Activated naive CD8-positive, alpha-beta T cell treated with anti-CD3 and anti-CD28 coated beads, Interleukin-2, amount 50 U/mL, for 24 hours (primary cell): ENCODE measurements at places on chromosomes 13 and 19.
A peak's percentile ranks its signal among the peaks of the same experiment; 100 is the strongest.

GRCh38 chr19:46297700-46298478 is 1.0 kb downstream of the HIF3A start:
- no peak for DNase-seq

GRCh38 chr13:51579676-51580075 is 4.6 kb upstream of the WDFY2 start:
- no peak for DNase-seq

DNA sequence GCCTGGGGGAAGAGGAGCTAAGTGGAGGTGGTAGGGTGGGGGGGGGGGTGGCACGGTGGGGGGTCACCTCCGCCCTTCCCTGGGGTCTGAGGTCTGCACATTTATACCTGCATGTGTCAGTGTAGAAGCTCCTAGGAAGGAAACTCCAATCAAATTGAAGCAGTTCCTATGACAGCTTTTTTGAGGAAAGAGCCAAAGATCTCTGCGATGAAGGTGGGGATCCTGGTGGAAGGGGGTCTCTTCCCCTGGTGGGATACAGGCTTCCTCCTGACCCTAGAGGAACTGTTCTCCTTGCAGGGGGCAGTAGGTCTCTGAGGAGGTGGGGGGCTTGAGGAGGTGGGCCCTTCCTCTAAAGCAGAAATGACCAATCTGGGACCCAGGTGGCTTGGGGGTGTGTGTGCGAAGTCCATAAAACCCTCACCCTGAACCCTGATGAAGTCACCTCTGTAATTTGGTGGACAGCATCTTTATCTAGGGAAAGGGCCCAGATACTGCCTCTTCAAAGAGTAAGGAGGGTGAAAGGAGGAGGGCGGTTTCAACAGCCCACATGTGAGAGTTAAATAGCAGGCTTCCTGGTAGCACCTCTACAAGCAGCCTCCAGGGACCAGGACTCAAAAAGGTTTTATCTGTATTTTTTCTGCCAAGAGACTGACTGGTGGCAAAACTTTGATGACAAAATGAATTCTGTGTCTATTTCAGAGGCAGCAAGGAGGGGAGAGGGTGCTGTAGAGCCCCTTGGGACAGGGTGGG is 12.9 kb downstream of the RANBP3 start:
- no peak for DNase-seq

- DNase-seq: no peak
Measured at GRCh38 chr13:75811361-75811760, 175.2 kb downstream of the LMO7 start.

- no peak for DNase-seq
Measured at GRCh38 chr13:99267927-99268326, 9.7 kb upstream of the GPR18 start.

DNA sequence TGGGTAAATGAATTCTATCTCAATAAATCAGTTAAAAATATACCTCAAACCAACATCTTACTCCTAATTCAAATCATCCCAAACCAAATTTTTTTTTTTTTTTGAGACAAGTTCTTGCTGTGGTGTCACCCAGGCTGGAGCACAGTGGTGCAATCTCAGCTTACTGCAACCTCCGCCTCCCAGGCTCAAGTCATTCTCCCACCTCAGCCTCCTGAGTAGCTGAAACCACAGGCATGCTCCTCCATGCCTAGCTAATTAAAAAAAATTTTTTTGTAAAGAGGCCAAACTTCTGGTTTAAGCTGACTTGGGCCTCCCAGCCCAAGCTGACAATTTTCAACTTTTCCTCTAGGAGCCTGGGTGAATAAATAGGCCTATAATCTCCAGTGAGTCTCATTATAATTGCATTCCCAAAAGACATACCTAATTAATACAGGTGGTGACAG is 22.1 kb upstream of the OLFM2 start:
- no peak for DNase-seq

- DNase-seq: no peak
Measured at GRCh38 chr19:2359992-2360685, at the start of gene TMPRSS9. TMPRSS9 (plus strand) TSS chr19:2360265; CDS start chr19:2389786, 29,521 bp downstream.

DNA sequence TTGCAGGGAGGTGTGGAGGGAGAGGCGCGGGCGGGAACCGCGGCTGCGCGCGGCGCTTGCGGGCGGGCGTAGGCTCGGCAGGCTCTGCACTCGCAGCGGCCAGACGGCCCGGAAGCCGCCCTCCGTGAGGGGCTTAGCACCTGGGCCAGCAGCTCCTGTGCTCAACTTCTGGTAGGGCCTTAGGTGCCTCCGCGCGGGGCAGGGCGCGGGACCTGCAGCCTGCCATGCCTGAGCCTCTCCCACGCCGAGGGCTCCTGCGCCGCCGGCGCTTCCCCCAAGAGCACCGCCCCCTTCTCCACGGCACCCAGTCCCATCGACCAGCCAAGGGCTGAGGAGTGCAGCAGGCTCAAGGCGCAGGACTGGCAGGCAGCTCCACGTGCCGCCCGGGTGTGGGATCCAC is 940.8 kb upstream of the PCDH9 start:
- DNase-seq: no peak

DNA sequence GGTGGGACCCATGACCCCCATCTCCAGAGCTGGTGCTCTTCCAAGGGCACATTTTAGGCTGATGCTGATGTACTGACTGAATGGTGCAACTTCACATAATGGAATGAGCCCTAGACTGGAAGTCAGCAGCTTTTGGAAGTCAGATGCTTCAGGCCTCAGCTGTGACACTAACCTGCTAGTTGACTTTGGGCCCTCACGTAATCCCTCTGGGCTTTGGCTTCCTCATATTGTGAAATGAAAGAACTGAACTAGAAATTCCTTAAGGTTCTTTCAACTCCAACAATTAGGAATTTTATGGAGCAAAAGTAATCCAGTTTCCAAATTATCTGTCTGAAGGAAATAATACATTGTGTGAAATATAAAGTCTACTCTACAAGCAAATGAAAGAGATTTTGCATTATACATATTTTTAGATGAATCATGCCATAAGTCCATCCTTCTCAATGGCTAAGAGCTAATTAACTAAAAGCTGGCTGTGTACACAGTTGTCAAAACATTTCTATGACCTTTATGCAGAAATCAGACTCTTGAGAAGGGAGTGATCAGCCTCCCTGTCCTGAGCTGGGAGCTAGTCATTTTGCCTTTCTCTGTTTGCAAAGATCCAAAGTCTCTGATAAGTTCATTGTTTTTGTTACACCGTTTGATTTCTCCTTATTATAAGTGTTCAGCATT is 204.2 kb downstream of the DCLK1 start:
- DNase-seq: no peak

DNA sequence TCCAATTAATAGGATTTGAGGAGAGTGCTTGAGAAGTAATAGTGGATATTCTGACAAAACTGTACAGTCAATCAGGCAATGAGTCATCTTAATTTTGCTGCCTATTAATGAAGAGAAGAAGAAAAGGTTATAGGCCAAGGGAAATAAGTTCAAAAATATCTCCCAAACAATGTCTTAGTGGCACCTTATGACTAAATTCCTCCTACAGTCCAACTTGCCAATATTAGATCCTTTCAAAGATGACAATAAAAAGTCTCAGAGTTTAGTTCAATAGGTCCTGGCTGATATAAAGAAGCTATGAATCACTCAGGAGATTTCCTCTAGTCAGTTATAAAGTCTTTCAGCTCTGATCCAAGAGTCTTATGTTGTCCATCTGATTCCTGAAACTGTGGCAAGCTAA is 27.9 kb downstream of the UGGT2 start:
- no peak for DNase-seq

DNA sequence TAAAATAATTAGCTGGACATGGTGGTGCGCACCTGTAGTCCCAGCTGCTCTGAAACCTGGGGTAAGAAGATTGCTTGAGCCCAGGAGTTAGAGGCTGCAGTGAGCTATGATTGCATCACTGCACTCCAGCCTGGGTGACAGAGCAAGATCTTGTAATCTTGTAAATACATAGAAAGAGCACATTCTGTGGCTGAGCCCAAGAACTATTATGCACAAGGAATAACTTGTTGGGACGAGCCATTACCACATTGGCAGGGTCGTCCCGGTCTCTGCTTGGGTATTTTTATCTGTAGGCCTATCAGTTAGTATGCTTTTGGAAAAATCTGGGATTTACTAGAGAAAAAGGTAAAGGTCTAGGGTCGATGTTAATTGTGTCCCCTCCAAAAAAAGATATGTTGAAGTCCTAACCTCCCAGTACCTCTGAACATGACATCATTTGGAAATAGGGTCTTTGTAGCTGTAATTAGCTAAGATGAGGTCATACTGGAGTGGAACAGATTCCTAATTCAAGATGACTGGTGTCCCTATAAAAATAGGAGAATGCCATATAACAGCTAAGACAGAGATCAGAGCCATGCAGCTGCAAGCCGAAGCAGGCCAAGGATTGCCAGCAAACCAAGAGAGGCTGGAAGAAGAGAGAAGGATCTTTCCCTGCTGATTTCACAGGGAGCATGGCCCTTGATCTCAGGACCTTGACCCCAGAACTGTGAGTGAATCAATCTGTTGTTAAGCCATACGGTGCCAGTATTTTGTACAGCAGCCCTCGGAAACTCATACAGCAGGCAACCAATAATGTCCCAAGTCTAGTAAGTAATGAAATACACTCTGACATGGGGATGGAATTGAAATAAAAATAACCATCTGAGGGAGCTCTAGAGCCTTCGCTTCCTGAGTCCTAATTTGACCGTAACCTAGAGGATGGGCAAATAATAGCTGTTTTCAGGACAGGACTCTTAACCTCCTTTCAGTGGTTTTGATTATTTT is 77.0 kb downstream of the TM9SF2 start:
- DNase-seq: no peak

GRCh38 chr19:52451241-52451640 is 2.1 kb upstream of the ZNF578 start:
- no peak for DNase-seq

DNA sequence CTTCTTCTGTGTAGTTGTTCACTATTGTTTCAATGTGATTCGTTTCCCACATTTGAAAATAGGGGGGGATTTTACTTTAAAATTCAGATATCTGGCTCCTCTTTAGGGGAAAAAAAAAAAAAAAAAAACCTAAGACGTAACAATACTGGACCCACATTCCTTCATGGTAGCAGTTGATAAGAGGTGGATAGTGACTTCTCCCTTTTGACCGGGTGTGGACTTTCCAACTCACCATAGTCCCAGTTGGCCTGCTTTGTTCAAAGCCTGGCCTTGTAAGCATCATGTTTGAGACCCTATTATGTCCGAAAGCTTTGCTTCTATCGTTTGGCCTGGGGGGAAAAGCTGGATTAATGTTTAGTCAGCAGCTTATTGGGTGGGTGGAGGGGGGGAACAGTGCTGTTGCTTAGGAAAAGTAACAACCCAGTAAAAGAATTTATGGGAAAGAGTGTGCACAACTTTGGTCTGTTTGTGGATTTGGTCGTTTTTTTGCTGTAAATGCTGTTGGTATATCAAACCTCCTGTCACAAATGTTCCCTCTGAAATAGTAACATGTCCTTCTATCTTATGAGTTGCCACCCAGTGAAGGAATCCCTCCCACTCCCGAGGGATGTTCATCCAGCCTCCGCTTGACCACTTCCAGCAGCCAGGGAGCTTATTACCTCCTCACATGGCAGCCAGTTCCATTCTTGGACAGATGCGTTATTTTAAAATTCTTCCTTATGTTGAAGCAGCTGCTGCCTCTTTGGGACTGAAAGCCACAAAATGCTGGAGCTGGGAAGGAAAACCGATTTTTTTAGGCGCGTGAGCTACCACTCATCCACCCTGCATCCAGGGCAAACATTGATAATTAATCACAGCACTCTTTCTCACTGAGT is 10.4 kb downstream of the SAMD4B start:
- no peak for DNase-seq

- DNase-seq: no peak
Measured at GRCh38 chr19:35397064-35397463, 26.2 kb downstream of the GPR42 start.

GRCh38 chr13:99063952-99064351 is 86.1 kb upstream of the DOCK9 start:
- DNase-seq: no peak

GRCh38 chr19:50357178-50358100 is 8.0 kb downstream of the NAPSA start:
- peak; percentile 85 for DNase-seq

DNA sequence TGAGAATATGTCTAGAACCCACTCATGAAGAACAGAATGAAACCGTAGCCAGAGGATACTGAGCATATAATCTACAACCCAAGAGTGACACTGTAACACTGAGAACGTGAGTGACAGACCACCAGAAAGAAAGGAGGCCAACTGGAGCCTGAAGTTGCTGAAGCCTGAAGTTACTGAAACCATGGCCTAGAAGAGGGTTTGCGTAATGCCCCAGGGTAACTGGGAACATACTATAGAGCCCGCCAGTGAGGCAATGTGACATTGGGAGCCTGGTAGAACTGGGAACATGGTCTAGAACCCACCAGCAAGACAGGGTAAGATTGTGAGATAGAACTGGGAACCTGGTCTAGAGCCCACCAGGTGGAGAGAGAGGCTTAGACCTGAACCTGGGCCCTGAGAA is 15.5 kb upstream of the TNFSF14 start:
- no peak for DNase-seq

GRCh38 chr19:1857648-1858326 is 5.6 kb downstream of the KLF16 start:
- DNase-seq: no peak

DNA sequence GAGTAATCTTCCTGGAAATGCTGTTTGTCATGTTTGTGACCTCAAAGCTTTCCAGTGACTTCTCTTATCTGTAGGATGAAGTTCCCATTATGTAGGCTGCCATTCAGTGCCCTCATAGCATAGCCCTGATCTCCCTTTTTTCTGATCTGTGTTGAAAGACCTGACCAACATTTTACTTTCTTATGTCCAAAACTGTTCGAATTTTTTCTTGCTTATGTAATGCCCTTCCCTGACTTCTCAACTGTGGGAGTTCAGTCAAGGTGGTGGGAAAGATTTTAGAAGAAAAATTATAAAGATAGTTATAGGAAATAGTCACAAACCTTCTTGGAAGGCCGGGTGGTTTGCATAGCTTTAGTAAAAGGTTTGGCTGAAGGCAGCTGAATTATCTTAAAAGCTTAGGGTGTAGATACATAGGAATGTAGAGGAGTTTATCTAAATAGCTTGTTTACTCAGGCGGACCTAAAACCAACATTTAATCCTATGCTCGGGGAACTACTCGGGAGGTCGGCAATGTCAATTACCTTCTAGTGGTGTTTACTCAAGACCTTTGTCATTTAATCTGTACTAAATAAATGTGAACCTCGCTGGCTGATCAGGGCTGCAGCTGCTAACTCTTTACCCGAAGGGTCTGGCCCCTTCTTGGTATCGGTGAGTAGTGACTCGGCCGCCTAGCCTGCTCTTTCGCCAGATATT is 44.3 kb downstream of the PSG3 start:
- no peak for DNase-seq

DNA sequence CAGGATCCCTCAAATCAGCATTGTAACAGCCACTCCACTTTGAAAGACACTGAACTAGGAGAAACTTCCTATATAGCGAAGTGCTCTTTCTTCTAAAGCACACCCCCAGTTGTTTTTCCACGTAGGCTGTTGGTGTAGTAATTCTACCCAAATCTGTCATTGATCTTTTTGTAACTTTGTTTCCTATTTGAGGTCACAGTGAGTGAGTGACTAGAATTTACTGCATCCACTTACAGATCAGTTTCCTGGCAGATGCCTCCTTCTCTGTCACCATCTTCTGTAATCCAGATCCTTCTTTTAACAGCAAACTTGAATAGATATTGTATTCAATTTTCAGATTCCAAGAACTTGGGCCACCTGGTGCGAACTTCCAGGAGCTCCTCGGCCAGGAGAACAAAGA is 15.3 kb downstream of the ZAR1L start:
- no peak for DNase-seq
